ENCODE measurements at places on chromosomes 13 and 19. TPM values are rescaled to one million over a fixed set of nuclear protein-coding genes. Genes with fewer than 3 reads are reported as not detected.

Gene GPC6
- polyA plus RNA-seq: 25.1 TPM

Gene LYL1
- polyA plus RNA-seq: 6.7 TPM

Gene KLK12
- polyA plus RNA-seq: 0.76 TPM

Gene TEAD2
- polyA plus RNA-seq: 114 TPM

Gene C19orf12
- 23.6 TPM for polyA plus RNA-seq

Gene PLVAP
- polyA plus RNA-seq: 18.6 TPM
